ENCODE measurements at places on chromosomes 16 and 17.
A peak's percentile ranks its signal among the peaks of the same experiment; 100 is the strongest.

- DNase-seq = peak; percentile 59
Observed at GRCh38 chr17:35022536-35023063, 40.9 kb downstream of the RFFL start.

- DNase-seq = no peak
Observed at GRCh38 chr16:78290872-78291591, 191.6 kb downstream of the WWOX start.

DNA sequence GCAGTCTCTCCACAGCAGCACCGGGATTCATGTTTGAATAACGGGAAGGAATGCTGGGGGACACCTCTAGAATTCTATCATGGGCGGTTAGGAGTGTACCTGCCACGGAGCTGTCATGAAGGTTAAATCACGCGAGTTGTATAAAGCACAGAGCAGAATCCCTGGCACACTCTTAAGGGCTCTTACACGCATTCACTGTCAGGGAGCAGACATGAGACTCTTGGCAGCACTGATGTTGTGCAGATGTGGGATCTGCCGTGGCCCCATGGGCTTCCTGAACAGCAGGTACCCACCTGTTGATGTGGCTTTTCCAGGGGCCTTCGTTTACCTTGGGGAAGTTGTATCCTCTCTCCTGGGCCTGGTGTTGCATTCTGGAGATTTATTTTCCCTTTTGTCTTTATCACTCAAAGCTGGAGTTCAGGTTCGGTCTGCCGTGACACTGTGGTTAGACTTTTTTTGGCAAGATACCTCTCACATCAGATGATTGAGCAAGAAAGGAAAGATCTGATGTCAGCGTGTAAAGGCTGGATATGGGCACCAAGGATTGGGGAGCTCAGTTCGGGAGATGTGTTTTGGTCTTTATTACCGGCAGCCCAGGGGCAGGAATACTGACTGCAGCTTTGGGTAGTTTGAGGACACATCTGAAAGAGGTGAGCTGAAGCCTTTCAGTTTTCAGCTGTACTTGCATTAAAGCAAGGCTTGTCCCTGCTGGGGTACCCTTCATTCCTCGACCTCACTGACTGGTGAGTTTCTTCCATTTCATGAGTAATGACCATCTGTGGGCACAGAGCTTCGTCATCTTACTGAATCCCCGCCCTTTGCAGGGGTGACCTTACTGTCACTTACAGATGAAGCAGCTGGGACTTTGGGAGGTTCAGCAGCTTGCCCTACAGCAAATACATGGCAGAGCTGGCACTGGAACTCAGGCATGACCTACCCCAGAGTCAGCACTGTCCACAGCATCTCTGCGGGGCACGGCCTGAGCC, 19.3 kb downstream of the KNOP1 start:
- no peak for DNase-seq

- DNase-seq = no peak
Observed at GRCh38 chr16:11672206-11673090, 4.2 kb downstream of the SNN start.

DNA sequence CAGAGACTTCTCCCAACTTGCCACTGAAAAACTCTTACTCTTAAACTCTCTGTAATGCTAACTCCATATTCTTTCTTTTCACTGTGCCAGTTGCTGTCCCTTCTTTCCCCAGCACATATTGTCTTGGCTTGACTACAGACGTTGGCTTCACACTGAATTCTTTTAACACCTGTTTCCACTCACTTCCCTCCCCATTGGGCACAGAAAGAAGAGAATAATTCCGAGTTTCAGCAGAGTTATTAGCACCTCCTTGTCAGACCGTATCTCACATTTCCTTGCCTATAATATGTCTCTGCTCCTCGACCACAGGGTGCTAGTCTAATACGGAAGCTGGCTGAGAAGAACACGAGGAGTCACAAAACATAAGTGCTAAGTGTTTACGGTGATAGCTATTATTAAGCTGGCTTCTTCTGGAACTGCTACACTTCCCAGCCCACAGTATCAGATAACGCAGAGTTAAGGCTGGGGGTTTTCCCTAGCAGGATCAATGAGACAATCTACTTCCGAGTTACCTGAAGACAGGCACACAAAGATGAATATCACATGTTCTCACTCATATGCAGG, 188.5 kb upstream of the CDH8 start:
- DNase-seq = no peak

- DNase-seq = no peak
Observed at GRCh38 chr17:55414983-55415382, 6.7 kb downstream of the MMD start.

GRCh38 chr16:14501331-14502255, 128.5 kb downstream of the PARN start:
- no peak for DNase-seq

- no peak for DNase-seq
Observed at GRCh38 chr17:65892912-65893377, 299.0 kb downstream of the CEP112 start.

DNA sequence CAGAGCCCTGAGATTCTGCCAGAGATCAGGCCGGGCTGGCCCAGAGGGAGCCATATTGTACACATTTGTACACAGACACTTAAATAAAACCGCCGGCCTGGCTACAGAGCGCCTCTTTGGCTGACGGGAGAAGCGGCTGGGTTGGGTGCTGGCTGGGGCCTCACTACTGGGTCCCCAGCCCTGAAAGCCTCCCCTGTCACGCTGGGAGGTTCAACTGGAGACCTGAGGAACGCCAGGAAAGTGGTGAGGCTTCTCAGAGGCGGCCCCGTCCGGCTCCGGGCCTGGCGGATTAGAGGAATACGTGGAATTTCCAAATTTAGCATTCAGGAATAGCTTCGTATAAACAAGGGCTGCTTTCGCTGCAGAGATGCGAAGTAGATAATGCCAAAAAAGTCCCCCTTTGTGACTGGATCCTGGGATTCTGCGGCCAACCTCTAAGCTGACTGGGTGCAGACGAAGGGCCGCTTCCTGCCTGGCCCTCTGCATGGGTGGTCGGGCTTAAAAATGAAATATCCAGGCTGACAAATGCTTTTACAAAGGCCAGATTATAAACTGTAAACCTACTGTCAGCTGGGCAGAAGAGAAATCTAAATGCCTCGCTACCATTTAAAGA, 252.4 kb downstream of the IRF8 start:
- no peak for DNase-seq

GRCh38 chr17:40025991-40026815, 11.0 kb downstream of the CSF3 start:
- DNase-seq = no peak

DNA sequence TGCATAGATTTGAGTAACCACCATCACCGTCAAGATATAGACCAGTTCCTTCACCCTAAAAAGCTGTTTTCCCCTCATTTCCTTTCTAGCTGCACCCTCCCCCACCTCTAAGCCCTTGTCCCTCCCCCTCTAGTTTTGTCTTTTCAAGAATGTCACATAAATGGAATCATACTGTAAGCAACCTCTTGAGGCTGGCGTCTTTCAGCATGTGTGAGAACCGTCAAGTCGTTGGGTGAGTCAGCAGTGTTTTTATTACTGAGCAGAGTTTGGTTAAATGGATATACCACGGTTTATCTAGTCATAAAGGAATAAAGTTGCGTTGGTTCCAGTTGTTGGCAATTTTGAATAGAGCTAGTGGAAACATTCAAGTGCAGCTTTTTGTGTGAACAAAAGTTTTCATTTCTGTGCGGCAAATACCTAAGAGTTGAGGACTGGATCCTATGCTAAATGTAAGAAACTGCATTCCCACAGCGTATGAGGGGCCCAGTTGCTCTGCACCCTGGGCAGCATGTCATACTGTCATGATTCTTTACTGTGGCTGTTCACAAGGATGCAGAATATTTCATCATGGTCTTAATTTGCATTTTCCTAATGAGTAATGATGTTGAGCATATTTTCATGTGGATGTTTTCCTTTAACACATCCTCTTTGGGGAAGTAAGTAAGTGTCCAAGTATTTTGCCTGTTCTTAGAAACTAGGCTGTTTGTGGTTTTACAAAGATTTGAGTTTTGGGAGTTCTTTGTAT, 264.3 kb downstream of the CPPED1 start:
- DNase-seq = no peak

- DNase-seq = no peak
Observed at GRCh38 chr16:14070555-14070876, 603 bp upstream of the MRTFB start.

DNA sequence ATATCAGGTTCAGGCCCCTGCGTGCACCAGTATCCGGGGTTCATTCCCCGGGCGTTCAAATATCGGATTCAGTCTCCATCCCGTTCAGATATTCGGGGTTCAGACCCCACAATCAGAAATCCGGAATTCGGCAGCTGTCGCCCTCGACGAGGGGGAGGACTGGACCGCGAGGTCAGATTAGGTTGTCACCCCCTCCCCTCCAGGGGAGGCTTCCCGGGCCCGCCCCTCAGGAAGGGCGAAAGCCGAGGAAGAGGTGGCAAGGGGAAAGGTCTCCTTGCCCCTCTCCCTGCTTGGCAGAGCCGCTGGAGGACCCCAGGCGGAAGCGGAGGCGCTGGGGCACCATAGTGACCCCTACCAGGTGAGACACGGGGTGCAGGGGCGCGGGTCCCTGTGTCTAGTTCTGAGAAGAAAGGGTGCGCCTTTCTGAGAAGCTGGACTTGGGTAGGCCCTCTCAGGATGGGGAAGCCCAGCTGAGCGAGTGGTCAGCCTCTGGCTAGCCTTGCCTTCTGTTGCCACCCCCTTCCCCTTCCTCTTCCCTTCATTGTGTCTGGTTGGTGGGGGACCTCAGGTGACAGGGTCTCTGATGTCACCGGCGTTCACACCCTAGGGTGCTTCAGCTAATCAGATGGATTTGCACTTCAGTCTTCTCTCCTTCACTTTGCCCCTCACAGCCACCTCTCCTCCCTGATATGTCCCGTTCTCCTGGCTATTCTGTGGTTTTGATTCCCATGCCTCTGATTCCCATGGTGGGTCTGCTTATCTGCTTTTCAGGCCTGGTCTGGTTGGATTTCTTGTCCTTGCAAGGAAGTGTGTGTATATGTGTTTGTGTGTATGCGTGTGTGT, 844 bp downstream of the TAOK2 start:
- DNase-seq = no peak

- no peak for DNase-seq
Observed at GRCh38 chr17:16306211-16306610, 47.1 kb downstream of the CENPV start.

GRCh38 chr16:85090873-85091521, 21.3 kb downstream of the CIBAR2 start:
- DNase-seq = no peak

DNA sequence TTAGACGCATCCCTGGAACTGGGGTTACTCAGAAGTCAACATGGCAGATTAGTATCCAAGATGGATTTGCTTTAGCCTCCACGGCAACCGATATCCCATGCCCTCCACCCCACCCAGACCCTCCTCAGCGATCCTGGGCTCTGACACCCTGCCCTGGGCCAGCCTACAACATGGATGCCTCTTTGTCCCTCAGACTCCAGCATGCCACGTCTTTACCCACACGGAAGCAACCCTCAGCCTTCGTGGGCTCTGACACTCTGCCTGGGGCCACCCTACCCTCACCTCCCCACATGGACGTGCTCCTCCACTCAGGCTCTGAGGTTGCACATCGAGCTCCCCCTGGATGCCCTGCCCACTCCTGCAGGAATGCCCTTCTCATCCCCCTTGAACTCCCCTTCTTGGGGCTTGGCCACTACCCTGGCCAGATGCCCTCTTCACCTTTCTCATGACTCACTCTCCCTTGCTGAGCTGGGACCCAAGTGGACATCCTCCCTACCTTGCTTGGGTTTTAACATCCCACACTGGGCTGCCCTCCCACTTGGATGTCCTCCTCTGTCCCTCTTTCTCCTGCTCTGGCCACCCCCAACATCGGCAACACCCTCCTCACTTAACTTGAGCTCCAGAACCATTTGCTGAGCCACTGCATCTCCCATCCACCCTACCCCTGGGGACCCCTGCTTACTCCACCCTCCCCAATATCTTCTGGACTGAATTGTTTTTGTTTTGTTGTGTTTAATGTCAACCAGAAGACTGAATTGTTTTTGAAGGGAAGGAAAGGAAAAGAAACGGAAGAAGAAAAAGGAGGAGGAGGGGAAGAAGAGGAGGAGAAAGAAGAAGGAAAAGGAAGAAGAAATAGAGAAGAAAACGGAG, 18.3 kb upstream of the TMEM92 start:
- DNase-seq = no peak

- peak; percentile 33 for DNase-seq
Observed at GRCh38 chr17:8300627-8301242, 5.5 kb upstream of the SLC25A35 start.

- no peak for DNase-seq
Observed at GRCh38 chr17:47843391-47843730, 2.3 kb upstream of the SCRN2 start.

DNA sequence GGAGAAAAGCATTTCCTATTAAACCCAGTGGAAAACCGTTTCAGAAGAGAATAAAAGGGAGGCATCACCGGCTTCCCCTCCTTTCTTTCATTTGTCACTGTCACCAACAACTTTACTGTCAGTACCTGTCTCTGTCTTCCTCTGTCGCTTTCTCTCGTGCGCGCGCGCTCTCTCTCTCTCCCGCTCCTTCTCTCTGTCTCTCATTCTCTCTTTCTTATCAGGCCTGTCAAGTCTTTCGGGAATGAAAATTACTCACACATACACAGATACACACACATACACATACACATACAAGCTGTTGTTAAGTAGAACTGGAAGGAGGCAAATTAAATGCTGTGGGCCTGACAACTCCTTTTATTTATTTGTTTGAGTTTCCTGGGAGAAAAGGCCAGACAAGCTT, 17.6 kb downstream of the MYOCD start:
- no peak for DNase-seq

- no peak for DNase-seq
Observed at GRCh38 chr17:67449845-67450755, 73.0 kb downstream of the PITPNC1 start.

DNA sequence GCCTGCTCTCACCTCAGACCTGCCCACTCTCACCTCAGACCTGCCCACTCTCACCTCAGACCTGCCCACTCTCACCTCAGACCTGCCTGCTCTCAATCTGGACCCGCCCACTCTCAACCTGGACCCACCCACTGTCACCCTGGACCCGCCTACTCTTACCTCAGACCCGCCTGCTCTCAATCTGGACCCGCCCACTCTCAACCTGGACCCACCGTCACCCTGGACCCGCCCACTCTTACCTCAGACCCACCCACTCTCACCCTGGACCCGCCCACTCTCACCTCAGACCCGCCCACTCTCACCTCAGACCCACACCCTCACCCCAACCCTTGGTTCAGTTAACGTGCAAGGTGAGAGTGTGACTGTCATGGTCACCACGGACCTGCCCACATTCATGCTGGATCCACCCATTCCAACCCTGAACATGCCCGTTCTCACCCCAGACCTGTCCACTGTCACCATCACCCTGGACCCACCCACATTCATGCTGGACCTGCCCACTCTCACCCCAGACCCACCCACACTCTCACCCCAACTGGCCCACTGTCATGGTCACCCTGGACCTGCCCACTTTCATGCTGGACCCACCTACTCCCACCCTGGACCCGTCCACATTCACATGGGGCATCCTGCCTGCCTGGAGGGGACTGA, 31.2 kb upstream of the ENPP7 start:
- no peak for DNase-seq

- DNase-seq = no peak
Observed at GRCh38 chr17:50222922-50223321, 21.5 kb upstream of the COL1A1 start.

GRCh38 chr17:41672153-41672552, 16.5 kb upstream of the EIF1 start:
- no peak for DNase-seq

- no peak for DNase-seq
Observed at GRCh38 chr16:84712138-84712671, 12.4 kb downstream of the USP10 start.

GRCh38 chr17:2799653-2800052, 3.4 kb downstream of the RAP1GAP2 start:
- no peak for DNase-seq

GRCh38 chr17:13004336-13004735, 13.5 kb downstream of the ELAC2 start:
- no peak for DNase-seq

- no peak for DNase-seq
Observed at GRCh38 chr17:70674061-70674460, 504.7 kb downstream of the KCNJ2 start.
